Activated CD8-positive, alpha-beta memory T cell treated with anti-CD3 and anti-CD28 coated beads, Interleukin-2, amount 50 U/mL, for 4 hours (primary cell): ENCODE measurements at places on chromosomes 7 and 10.

GRCh38 chr10:1287487-1287886, 231.3 kb downstream of the WDR37 start:
- no peak for DNase-seq

DNA sequence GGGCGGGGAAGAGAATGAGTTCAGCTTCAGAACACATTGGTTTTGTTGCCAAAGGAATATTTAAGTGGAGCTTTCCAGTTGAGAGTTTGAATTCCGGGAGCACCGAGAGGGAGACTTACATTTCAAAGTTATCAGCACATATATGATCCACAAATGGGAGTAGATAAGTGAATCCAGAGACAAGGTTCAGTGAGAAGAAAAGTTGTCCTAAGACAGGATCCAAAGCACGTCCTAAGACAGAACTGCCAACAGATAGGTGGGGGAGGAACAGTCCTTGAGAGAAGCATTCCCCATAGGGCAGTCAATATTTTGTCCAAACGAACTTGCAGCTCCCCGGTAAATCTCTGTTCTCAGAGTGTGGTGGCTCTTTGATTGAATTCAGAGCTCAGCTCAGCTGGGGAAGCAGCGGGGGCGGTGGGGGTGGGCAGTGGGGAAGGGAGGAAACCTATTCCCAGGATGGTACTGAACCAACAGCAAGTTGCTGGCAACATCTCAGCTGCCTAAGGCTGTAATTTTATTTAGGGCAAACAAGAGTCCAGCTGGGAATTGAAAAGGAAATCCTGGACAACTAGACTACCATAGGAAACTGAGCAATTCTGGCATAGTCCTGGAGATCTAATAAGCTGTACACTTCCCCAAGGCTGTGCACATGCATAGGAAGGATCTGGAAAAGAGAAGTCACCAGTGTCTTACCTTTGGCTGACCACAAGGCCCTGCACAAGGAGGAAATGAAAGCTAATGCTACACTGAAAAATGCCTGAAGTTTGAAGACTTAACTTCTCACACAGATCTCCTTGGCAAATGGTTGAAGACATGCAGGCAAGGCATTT, 94.2 kb upstream of the CXCL12 start:
- no peak for DNase-seq

- no peak for DNase-seq
Measured at GRCh38 chr7:134657526-134657925, 10.9 kb downstream of the BPGM start.

- no peak for DNase-seq
Measured at GRCh38 chr10:56135828-56136227, 225.2 kb downstream of the ZWINT start.
